ENCODE measurements at places on chromosomes 2 and 18. TPM values are rescaled to one million over a fixed set of nuclear protein-coding genes. Genes with fewer than 3 reads are reported as not detected.

Gene ALK
- polyA plus RNA-seq, result 0.01 TPM

Gene SLC16A14
- polyA plus RNA-seq, result 1.9 TPM

Gene ZNF385B
- polyA plus RNA-seq, result not detected

Gene EPB41L3
- polyA plus RNA-seq, result 3.1 TPM

Gene FAM228A
- polyA plus RNA-seq, result 4.3 TPM

Gene RPS27A
- 2,117 TPM for polyA plus RNA-seq

Gene MAPK4
- polyA plus RNA-seq, result not detected

Gene ARHGAP25
- polyA plus RNA-seq, result 2.7 TPM

Gene SULT1C4
- 0.05 TPM for polyA plus RNA-seq

Gene ERMN
- not detected for polyA plus RNA-seq

DNA sequence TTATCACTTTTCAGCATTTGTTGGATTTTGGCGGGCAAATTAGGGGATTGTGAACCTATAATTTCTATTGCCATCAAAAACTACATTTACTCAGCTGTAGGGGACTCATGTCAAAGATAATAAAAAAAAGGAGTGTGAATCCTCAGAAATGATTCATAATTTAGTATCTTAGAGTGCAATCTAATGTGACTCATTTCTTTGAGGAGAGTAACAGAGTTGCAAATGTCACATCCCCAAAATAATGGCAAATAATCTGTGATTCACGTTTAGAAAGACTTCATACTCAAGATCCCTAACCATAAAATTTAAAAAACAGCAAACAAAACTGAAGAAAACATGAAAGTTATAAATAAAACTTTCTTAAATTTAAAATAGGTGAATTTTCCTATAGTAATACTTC, 373.0 kb downstream of the CDH2 start:
- H3K27ac ChIP-seq, result no peak overlapping the region
- H3K4me1 ChIP-seq, result no peaks in the 10 kb centered on the region
- no peaks in the 10 kb centered on the region for H3K36me3 ChIP-seq
- DNase-seq, result peak; percentile 9
- H3K27me3 ChIP-seq, result no peaks in the 10 kb centered on the region
- no peak overlapping the region for H3K4me3 ChIP-seq

- H3K36me3 ChIP-seq, result peaks cover 25% of the 10 kb centered on the region
- H3K4me1 ChIP-seq, result peaks cover 11% of the 10 kb centered on the region
- peak overlapping the region; percentile 26 for H3K27ac ChIP-seq
- no peaks in the 10 kb centered on the region for H3K27me3 ChIP-seq
- no peak overlapping the region for H3K4me3 ChIP-seq
- DNase-seq, result peak; percentile 81
Observed at GRCh38 chr2:219285894-219286425, 6.8 kb downstream of the DNAJB2 start.

DNA sequence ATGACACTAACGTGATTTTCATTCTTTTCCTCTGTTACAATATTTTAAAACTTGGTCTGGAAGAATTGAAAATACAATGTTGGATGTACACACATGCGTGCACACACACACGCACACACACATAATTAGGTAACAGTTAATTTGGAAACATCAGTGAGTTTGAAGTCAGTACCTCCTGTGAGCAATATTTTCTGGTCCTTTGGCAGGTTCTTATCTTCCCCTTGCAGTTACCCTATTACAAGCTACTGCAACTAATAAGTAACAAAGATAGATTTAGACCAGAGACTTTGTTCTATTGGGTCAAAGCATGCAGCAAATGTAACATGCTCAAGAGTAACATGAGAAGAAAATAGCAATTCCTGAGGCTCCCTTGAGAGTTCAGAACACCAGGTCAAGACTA, 73.3 kb downstream of the ZNF385B start:
- no peaks in the 10 kb centered on the region for H3K27me3 ChIP-seq
- H3K4me1 ChIP-seq, result no peaks in the 10 kb centered on the region
- no peak overlapping the region for H3K4me3 ChIP-seq
- no peak overlapping the region for H3K27ac ChIP-seq
- no peaks in the 10 kb centered on the region for H3K36me3 ChIP-seq

GRCh38 chr2:178219247-178219646, 24.9 kb downstream of the OSBPL6 start:
- DNase-seq, result no peak
- H3K4me3 ChIP-seq, result no peak overlapping the region
- H3K27ac ChIP-seq, result no peak overlapping the region
- no peaks in the 10 kb centered on the region for H3K27me3 ChIP-seq
- H3K36me3 ChIP-seq, result no peaks in the 10 kb centered on the region

GRCh38 chr2:42030829-42031228, 17.0 kb upstream of the PKDCC start:
- H3K27ac ChIP-seq, result no peak overlapping the region
- no peak for DNase-seq
- no peaks in the 10 kb centered on the region for H3K36me3 ChIP-seq
- peaks cover 10% of the 10 kb centered on the region for H3K27me3 ChIP-seq
- no peak overlapping the region for H3K4me3 ChIP-seq

DNA sequence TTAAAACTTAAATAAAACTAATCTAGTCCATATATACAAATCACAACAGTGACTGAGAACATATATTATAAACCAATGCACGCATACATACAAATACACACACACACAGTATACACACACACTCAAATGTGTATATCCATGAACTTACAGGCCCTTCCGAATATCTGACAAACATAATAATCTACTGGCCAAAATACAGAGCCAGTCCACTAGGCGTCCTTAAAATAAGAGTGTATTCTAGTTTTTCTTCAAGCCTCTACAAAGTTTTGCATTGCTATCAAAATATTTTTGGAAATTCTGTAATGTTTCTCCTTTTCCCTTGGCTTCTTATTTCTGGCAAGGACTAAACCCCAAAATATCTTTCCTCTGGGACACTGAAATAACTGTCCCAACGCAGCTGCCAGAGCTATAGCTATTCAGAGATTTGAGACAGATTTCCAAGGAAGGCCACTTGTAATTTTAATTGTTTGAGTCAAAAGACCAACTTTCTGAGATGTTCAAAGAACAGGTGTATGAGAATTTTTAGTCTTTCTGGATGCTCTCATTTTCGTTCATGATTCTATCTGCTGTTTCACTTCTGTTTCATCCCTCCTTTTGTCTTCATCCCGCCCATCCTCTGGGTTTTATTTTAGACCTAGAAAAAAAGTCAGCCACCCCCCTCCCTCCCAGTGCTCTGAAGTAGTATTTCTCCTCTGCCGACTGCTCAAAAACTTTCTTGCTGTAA, 24.1 kb upstream of the SP3 start:
- peaks cover 1% of the 10 kb centered on the region for H3K27me3 ChIP-seq
- H3K27ac ChIP-seq, result no peak overlapping the region
- H3K36me3 ChIP-seq, result no peaks in the 10 kb centered on the region
- DNase-seq, result no peak
- H3K4me1 ChIP-seq, result peaks cover 11% of the 10 kb centered on the region
- no peak overlapping the region for H3K4me3 ChIP-seq

GRCh38 chr2:221555494-221555846, 16.6 kb downstream of the EPHA4 start:
- no peaks in the 10 kb centered on the region for H3K4me1 ChIP-seq
- H3K27me3 ChIP-seq, result no peaks in the 10 kb centered on the region
- DNase-seq, result no peak
- H3K27ac ChIP-seq, result no peak overlapping the region
- H3K4me3 ChIP-seq, result no peak overlapping the region

DNA sequence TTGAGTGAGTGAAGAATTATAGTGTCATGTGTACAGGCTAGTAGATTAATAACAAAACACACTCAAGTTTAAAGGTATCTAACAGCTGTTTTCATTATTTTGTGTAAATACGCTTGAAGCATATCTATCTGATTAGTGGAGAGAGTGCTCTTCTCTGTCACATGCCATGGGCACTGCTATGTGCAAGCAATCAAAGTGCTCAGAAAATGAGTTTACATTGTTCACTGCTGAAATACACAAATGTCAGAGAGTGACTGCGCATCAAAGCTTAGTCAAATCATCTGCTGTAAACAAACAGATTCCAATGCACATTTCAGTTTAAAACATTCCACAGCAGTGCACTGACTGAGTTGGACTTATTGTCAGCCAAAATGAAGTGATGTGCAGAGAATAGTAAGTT, 423.4 kb downstream of the ZEB2 start:
- DNase-seq, result no peak
- H3K4me3 ChIP-seq, result no peak overlapping the region
- H3K36me3 ChIP-seq, result no peaks in the 10 kb centered on the region

DNA sequence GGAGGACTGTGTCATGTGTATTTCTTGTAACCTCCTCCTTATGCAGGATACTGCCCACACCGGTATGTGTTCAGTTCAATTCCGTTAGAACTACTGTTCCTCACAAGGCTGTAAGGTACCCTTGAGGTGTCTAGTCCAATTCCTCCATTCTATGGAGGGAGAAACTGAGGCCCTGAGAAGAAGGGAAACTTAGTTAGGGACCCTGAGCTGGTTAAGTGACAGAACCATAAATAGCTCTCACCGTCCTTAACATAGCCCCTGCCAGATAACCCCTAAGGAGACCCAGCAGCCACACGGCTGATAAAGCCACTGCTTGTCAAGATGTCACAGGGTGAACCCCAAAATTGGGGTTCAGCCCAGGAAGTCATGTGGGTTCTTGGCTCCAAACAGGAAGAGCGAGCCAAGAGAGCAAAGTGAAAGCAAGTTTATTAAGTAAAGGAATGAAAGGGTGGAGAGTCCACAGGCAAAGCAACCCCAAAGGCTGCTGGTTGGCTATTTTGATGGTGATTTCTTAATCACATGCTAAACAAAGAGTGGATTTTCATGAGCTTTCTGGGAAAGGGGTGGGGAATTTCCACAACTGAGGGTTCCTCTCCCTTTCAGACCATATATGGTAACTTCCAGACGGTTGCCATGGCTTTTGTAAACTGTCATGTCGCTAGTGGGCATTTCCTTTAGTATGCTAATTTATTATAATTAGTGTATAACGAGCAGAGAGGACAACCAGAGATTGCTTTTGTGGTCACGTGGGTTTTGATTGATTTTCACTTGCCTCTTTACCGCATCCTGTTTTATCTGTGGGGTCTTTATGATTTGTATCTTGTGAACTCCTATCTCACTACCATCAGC, 83.4 kb upstream of the RTN4 start:
- no peaks in the 10 kb centered on the region for H3K36me3 ChIP-seq
- no peaks in the 10 kb centered on the region for H3K27me3 ChIP-seq
- peaks cover 7% of the 10 kb centered on the region for H3K4me1 ChIP-seq
- peak overlapping the region; percentile 55 for H3K4me3 ChIP-seq
- DNase-seq, result peak; percentile 93

GRCh38 chr2:100675855-100676254, 113.1 kb downstream of the PDCL3 start:
- no peak overlapping the region for H3K27ac ChIP-seq
- H3K4me1 ChIP-seq, result no peaks in the 10 kb centered on the region
- no peaks in the 10 kb centered on the region for H3K36me3 ChIP-seq
- DNase-seq, result no peak
- H3K4me3 ChIP-seq, result no peak overlapping the region
- H3K27me3 ChIP-seq, result peaks cover 7% of the 10 kb centered on the region

- no peak overlapping the region for H3K27ac ChIP-seq
- H3K4me3 ChIP-seq, result no peak overlapping the region
- H3K27me3 ChIP-seq, result no peaks in the 10 kb centered on the region
- no peaks in the 10 kb centered on the region for H3K36me3 ChIP-seq
- H3K4me1 ChIP-seq, result no peaks in the 10 kb centered on the region
Observed at GRCh38 chr2:6845903-6846302, 19.8 kb downstream of the CMPK2 start.

GRCh38 chr2:237797253-237797652, 1.3 kb upstream of the RBM44 start:
- H3K27ac ChIP-seq, result no peak overlapping the region
- no peaks in the 10 kb centered on the region for H3K27me3 ChIP-seq
- DNase-seq, result no peak

- no peaks in the 10 kb centered on the region for H3K27me3 ChIP-seq
- DNase-seq, result peak; percentile 40
- peak overlapping the region; percentile 49 for H3K27ac ChIP-seq
- no peaks in the 10 kb centered on the region for H3K36me3 ChIP-seq
- H3K4me1 ChIP-seq, result peaks cover 20% of the 10 kb centered on the region
- H3K4me3 ChIP-seq, result peak overlapping the region; percentile 17
Observed at GRCh38 chr2:39469807-39470206, 32.7 kb upstream of the MAP4K3 start.

- no peaks in the 10 kb centered on the region for H3K27me3 ChIP-seq
- no peak overlapping the region for H3K27ac ChIP-seq
- no peak for DNase-seq
- H3K4me3 ChIP-seq, result no peak overlapping the region
Observed at GRCh38 chr18:1511619-1512311, 607.1 kb downstream of the ADCYAP1 start.

GRCh38 chr2:182929972-182930371, 63.5 kb upstream of the FRZB start:
- no peak overlapping the region for H3K4me3 ChIP-seq
- H3K36me3 ChIP-seq, result no peaks in the 10 kb centered on the region
- DNase-seq, result no peak
- H3K27me3 ChIP-seq, result no peaks in the 10 kb centered on the region
- no peaks in the 10 kb centered on the region for H3K4me1 ChIP-seq
- no peak overlapping the region for H3K27ac ChIP-seq

DNA sequence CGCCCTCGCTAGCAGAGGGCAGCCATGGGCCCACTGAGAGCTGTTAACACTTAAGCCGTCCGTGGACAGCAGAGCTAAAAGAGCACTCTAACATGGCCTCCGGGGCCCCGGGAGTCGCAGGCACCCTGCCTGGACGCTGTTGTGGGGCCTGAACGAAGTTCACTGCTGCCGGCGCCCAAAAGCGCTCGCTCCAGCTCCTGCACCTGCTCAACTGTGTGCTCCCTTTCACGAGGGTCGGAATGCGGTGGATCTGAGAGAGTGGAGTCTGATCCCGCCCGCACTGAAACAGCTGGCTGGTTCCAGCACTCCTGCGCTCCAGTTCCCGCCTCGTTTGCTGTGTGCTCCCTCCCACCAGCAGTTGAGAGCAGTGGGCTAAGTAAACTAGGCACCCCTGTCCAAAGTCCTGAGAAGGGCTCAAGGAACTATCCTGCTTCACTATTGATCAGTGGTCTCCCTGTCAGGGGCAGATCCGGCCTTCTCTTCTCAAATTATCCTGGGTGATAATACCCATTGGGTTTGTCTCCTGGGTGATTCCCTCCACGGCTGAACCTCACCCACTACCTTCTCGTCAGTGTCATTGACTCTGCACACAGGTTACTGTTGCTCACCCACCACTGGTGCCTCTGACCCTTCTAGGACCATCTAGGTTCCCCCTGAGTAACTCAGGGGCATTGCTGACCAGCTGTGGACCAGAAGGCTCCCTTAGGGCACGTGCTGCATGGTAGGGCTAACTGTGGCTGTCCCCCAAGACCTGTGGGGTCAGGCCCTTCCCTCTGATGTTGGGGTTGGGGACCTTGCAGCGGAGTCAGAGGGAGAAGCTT, 23.5 kb downstream of the B3GNT7 start:
- H3K4me3 ChIP-seq, result no peak overlapping the region
- peaks cover 4% of the 10 kb centered on the region for H3K27me3 ChIP-seq
- H3K4me1 ChIP-seq, result no peaks in the 10 kb centered on the region

GRCh38 chr2:63432373-63432772, 155.9 kb downstream of the WDPCP start:
- H3K36me3 ChIP-seq, result no peaks in the 10 kb centered on the region
- H3K4me3 ChIP-seq, result no peak overlapping the region
- H3K27ac ChIP-seq, result no peak overlapping the region
- no peaks in the 10 kb centered on the region for H3K4me1 ChIP-seq
- peak; percentile 23 for DNase-seq
